Ecto neural progenitor cell (in vitro differentiated cells): ENCODE measurements at places on chromosomes 2 and 18.

- no peak for DNase-seq
Measured at GRCh38 chr2:5740053-5740452, 47.9 kb downstream of the SOX11 start.

GRCh38 chr2:16855183-16855582, 189.5 kb upstream of the CYRIA start:
- no peak for DNase-seq

DNA sequence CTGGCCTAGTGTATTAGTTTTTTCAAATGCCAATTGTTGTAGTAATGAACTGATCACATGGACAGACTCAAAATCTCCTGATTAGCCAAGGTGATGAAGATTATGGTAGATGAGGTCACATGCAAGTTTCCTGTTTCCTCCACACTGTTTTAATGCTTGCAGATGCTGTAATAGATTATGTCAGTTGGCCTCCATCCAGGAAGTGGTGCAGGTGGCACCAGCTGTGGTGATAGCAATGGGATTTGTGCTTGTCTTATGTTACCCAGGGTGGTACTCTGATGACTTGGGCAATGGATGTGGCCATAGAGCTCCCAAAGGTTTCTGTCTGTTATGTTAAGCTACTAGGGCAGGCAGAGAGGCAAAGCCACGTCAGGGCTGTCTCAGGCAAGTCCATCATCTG, 332.9 kb upstream of the DDX18 start:
- no peak for DNase-seq

- no peak for DNase-seq
Measured at GRCh38 chr2:23456881-23457760, 72.1 kb downstream of the KLHL29 start.

- no peak for DNase-seq
Measured at GRCh38 chr2:95383635-95384027, 18.9 kb upstream of the FAHD2A start.

- peak; percentile 62 for DNase-seq
Measured at GRCh38 chr2:7203056-7203467, 285.9 kb downstream of the RNF144A start.

GRCh38 chr2:221761260-221761659, 189.2 kb upstream of the EPHA4 start:
- no peak for DNase-seq
